ENCODE measurements at places on chromosomes 13 and 19.

- DNase-seq, result no peak
Measured at GRCh38 chr19:33445442-33446329, 72.2 kb downstream of the CEBPG start.

- DNase-seq, result no peak
Measured at GRCh38 chr19:55096061-55096701, 20.5 kb downstream of the EPS8L1 start.

GRCh38 chr13:100392709-100393630 lies 195.6 kb downstream of the GGACT start:
- no peak for DNase-seq

- DNase-seq, result no peak
Measured at GRCh38 chr13:68584776-68585175, 1354.6 kb upstream of the PCDH9 start.

- DNase-seq, result no peak
Measured at GRCh38 chr13:61187471-61187870, 228.2 kb downstream of the PCDH20 start.

DNA sequence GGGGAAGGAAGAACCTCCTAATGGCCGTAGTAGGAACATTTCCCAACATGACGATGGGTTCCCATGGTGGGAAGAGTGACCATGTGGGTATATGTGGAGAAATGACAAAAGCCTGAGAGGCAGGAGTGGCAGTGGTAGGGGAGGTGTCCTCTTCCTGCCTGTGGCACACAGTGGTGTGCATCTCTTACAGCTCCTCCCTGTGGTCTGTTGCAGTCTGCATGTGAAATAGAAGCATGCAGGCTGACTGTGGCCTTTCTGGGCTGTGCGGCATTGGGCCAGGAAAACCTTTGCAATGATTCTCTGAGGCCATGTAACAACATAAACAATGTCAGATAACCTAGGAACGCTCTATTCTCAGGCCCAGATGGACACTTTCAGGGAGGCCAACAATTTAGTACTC lies 84.0 kb downstream of the LACC1 start:
- DNase-seq, result no peak

Measured in hypothalamus (tissue), 51 donors.